ENCODE measurements at places on chromosomes 5 and 9.
A peak's percentile ranks its signal among the peaks of the same experiment; 100 is the strongest.

GRCh38 chr5:10654566-10654965 is 90.7 kb downstream of the ANKRD33B start:
- no peak for DNase-seq

- DNase-seq = no peak
Measured at GRCh38 chr9:116815835-116816234, 128.7 kb downstream of the TRIM32 start.

DNA sequence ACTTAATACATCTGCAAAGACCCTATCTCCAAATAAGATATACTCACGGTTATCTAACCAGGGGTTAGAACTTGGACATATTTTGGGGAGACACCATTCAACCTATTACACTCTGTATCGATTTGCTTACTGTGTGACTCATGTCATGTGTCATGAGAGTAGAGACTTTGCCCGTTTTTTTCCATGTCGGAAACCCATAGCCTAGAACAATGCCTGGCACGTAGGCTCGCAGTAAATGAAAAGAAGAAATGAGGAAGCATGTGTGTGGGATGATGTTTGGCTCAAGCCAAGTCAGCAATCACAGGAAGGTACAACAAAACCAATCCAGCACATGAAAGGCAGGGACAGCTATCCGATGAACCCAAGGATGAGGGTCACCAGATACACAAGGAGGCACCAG is 94.6 kb upstream of the DNAH5 start:
- peak; percentile 84 for DNase-seq

- DNase-seq = peak; percentile 89
Measured at GRCh38 chr5:38468202-38468673, 88.2 kb downstream of the LIFR start.

DNA sequence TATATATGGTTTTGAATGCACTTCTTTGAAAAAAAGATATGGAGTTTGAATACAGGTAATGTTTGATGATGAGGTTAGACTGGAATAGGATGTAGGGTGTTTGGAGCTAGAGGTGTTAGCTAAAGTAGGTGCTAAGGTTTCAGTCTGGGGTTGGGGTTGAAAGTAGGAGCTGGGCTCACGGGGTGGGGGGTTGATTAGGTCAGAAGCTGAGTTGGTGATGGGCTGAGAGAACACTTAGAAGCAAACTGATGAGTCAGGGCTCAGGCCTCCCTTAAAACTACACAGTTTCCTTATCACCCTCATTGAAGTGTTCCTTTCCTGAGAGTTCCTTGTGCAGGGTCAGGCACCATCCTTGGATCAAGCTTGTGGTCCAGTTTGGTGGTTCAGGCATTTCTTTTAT is 308.8 kb upstream of the ADAMTS16 start:
- no peak for DNase-seq

GRCh38 chr5:13591621-13592020 is 352.9 kb downstream of the DNAH5 start:
- DNase-seq = peak; percentile 80

GRCh38 chr5:100026606-100027005 is 508.6 kb upstream of the FAM174A start:
- no peak for DNase-seq

DNA sequence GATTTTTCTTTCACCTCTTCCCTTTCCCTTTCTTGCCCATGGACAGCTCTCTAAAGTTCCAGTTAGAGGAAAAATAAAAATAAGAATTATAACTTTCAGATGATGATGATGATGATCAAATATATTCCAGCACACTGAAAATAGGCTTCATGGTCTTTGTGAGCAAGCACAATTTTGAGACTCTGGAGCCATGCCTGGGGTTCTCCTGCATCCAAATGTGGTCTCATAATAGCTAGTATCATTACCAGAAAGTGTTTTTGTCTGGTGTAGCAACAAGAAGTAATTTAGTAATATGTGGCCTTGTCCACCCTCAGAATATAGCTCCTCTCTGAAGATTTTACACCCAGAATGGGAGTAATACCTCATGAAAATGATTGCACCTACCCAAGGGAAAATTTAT is 150.4 kb downstream of the SNCAIP start:
- no peak for DNase-seq

DNA sequence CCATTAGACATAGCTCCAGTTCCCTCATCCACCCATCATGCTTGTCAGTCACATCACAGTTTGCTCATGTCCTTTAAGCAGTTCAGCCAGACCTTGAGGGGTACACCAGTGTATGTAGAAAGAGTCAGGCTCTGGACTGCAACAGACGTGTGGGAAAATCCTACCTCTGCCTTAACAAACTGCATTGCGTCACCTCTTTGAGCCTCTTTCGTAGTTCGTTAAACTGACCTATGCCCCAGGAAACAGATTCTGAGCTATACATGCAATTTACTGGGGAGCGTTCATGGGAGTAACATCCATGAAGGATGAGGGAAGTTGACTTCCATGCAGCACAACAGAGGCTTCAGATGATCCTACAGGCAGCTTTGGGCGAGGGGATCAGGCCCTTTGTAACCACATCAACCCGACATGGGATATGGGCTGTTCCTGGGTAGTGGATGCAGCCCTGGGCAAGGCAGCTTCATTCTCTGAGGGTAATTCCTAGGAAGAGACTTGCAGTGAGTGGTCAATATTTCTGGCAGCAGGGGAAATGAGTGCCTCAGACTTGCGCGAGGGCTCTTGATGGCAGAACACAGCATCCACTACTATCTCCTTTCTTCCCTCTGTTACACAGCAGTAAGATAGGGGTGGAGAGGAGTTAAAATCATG is 4.3 kb downstream of the SPINK4 start:
- no peak for DNase-seq

- peak; percentile 77 for DNase-seq
Measured at GRCh38 chr5:1315709-1316587, 21.1 kb upstream of the TERT start.

DNA sequence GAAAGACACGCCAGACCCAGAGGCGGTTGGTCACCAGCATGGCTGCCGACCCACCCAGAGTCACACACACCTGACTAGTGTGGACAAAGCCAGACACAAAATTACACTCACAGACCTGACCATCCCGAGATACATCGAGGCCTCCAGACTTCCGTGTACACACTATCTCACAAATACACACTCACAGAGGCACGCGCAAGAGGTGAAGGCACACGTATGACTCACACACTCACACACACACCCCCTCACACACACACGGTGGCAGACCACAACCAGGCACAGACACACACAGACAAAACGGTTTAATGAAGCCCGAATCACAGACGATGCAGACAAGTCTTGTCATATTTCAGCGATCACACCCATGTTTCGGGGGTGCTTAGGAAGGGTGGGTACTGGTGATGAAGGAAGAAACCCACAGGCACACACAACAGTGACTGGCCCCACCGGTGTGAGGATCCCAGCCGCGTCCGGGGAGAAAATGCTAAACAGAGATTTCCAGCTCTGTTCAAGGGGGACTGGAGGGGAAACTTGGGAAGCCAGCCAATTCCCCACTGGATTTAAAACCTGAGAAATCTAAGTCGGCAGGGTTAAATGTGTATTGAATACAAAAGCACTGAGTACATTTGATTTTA is 51.3 kb downstream of the CRB2 start:
- no peak for DNase-seq

- DNase-seq = no peak
Measured at GRCh38 chr9:132197856-132198550, 36.1 kb downstream of the NTNG2 start.

DNA sequence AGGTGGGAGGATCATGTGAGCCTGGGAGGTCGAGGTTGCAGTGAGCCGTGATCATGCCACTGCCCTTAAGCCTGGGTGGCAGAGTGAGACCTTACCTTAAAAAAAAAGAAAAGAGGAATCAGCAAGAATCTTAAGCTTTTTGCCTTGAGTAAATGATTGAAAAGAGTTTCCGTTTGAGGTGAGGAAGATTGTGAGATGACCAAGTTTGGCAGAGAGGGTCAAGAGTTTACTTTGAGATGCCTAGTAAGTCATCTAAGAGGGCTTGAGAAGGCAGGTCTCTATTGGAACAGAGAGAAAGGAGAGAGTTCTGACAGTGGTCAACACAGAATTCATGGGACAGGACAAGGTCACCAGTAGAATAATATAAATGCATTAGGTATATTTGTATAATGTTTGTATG is 572.1 kb downstream of the TLE4 start:
- no peak for DNase-seq

GRCh38 chr9:13688223-13688989 is 408.9 kb upstream of the MPDZ start:
- DNase-seq = peak; percentile 37

- DNase-seq = no peak
Measured at GRCh38 chr5:94345257-94345656, 273.1 kb downstream of the KIAA0825 start.

DNA sequence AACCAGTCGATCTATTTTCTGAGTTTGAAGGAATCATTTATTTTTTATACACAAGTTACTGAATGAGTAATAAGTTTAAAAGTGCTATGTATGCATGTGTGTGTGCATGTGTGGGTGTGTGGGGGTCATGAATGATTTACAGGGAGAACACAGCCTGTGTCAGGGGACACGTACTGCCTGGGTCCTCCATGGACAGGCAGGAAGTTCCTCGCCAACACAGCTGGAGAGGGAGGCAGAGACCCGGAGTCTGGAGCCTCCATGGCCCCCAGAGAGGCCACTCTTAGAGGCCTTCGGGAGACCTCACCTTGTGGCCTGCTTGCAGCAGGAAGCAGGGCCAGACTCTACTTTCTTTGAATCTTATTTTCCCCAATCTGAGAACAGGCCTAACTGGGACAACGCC is 144.7 kb downstream of the GABBR2 start:
- DNase-seq = no peak

DNA sequence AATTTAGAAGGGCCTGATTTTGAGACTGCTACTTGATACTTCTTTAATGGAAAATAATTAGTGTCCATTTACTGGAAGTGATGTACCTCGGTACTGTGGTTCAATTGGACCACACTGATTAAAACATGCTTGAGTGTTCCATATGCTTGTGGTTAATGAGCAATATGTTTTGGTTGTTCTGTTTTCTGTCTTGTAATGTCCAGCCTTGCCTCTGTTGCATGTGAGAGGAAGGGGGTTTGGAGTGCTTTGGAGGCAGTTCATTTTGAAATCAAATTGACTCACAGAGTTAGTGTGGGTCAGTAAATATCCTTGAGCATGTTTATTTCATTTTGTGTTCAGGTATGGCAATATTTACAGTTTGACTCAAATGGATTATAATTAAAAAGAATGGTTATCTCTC is 334.4 kb downstream of the ARHGEF28 start:
- no peak for DNase-seq

- no peak for DNase-seq
Measured at GRCh38 chr9:110077925-110078324, 130.0 kb downstream of the C9orf152 start.

- no peak for DNase-seq
Measured at GRCh38 chr5:133244242-133244641, 192.4 kb downstream of the HSPA4 start.

DNA sequence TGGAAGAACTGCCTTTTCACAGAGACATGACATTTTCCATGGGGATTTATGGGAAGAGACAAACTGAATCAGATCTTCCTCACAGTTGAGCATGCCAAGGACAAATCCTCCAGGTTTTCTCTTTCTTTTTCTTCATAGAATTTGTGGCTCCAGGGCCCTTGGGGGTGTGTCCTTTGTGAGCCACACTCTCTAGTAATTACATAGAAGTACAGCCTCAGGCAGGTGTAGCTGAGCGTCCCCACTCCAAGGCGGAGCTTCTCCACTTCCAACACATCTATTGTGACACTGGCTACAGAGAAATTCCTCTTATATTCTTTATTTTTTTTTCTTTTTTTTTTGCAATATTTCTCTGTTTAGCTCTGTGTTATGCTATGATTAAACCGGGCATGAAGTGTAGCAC is 420.5 kb upstream of the CD180 start:
- no peak for DNase-seq

- no peak for DNase-seq
Measured at GRCh38 chr5:57884346-57885102, 401.9 kb upstream of the ACTBL2 start.

DNA sequence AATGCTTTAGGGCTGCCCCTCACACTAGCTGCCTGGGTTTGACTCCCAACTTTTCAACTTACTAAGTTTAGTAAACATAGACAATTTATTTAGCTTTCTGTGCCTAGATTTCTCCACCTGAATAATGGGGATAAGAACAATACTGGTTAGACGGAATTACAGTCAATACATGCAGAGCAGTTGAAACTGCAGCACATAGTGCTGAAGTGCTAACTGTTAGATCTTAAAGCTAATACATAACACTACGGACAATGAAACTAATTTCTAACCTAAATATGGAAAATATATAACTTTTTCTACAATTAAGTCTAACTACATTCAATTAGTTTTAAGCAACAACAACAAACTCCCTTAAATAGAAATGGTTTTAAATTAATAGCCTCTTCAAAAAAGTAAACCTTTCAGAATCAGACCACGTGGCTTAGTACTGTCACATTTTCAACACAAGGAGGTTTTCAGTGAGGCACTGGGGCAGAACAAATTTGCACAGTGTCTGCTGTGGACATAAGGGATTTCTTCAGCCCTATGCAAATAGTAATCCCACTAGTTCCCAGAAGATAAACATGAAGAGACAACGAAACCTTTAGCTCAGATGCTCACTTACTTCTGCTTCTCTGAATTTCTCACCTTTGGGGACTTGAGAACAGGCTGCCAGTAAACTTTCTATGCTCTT is 293.4 kb downstream of the EDIL3 start:
- DNase-seq = no peak

DNA sequence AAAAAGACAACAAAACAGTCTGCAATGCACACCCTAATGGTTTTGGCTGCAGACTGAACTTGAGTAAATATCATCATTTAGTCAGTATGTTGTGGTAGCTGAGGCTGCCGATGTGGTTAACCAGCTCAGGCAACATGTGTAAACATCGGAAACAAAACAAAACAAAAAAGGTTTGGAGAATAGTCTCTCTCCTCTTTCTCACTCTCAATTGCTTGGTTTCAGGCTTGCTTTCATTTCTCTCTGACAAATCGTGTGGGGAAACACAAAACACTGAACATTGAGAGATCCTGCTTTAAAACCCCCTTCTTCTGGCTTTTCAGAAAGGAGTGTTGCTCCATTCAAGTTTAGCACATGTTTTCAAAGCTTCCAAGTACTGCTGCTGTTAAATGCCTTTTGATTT is 453.3 kb downstream of the BNC2 start:
- DNase-seq = no peak

DNA sequence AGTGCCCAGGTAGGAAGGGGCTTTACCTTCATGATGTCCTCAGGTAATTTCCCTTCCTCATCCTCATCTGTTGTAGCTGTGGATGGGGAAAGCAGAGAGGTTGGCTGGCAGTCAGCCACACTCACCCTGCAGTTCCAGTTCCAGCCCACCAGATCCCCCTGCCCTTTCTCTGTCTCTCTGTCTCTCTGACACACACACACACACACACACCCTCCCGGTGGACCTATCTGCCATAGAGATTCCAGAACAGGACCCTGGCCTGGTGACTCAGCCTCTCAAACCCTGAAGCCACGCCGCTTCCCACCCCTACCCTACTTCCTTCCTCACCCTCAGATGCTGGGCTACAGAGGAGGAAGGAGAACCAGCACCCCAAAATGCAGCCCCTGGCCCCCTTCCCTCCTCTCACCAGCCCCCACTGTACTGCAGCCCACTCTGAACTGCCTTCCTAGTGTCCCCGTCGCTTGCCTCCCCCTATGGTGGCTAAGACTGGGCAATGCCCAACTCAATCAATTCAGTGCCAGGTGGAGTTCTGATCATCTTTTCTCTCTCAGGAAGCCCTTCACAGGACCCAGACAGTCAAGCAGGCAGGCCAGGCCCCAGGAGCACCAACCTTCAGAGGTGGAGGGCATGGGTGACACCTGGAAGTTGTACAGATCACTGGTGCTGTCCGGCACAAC is 4.8 kb downstream of the IRF1 start:
- no peak for DNase-seq

All from foreskin keratinocyte (primary cell).